ENCODE measurements at places on chromosomes 5 and 9.

DNA sequence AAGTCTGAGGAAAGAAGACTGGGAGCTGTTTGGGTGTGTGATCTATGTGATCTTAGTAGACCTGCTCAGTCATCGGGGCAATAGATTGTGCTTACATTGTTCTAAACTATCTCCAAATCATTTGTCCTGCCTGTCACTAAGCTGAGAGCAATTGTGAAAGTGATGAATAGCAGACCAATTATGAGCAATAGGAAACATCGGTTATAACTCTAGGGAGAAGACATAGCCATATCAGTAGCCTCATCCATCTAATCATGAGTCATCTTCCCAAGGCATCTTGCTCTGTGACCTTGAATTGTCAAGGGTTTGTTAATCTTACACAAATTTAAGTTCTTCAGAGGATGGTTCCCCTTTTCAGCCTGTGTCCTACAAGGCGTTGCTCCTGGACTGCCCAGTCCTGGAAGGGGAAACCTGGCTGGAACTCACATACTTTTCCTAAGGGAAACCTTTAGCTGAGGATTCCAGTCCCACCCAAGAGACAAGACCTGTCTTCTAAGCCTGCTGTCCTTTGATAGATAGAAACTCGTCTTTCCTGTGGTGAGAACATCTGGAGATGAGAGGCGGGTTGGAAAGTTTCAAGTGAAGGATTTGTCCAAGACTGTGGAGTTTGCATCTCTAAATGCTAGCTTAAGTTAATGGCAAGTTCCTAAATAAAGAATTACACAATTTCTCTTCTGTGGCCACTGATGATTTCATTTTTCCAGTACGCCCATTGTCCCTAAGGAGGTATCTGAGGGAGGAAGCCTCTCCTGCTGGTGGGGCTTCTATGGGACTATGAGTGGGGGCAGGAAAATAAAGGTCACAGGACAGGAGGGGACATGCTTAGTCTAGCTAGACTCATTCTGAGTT lies 53.9 kb upstream of the TRIM32 start:
- DNase-seq = no peak

DNA sequence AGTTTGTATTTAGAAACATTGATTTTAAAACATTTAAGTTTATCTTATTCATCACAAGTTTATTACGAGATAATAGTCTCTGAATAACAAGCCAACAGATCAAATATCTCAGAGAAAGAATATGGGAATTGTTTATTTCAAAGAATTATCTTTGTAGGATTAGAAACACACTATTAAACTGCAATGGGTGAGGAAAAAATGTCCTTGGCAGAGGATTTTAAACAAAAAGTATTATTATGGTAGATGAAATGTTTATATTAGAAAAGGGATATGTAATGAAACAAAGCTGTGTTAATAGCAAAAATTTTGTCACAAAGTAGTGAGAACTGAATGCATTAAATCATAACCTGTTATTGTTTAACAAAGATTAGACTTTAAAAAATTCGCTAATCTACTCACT lies 1382.9 kb upstream of the DMAC1 start:
- no peak for DNase-seq

DNA sequence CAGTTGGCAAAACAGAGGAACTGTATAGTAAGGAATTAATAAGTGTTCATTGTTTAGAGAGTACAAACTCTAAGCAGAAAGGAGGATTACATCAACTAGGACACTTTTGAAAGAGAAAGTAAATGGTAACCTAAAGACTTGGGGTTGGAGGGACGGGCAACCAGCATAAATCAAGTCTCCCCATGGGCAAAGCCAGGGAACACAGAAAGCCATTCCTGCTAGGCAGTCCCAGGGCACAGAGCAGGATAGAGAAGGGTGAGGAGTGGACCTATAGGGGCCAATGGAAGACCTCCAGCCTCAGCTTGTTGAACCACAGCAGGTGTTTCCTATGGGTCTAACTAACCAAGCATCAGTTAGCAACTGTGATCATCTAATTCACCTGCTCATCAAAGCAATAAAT lies 9.2 kb upstream of the ERAP1 start:
- no peak for DNase-seq

GRCh38 chr5:103422756-103423155 lies 139.8 kb downstream of the NUDT12 start:
- no peak for DNase-seq

- peak; percentile 4 for DNase-seq
Measured at GRCh38 chr5:168706655-168707069, 127.5 kb upstream of the PANK3 start.

DNA sequence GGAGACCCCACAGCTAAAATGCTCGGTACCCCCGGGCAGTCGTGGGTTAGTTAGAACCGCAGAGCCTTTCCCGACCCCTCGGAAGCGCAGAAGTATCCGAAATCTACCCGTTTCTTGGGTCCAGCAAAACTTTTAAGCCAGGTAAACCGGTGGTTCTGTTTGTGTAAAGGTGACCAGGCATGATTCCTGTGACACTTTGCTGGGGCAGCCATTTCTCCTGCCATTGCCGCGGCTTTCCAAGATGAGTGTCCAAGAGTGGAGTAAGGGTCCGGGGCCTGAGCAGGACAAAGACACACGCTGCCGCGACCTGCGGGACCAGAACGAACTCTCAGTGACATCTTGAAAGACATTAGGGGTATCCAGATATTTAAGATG lies 655 bp downstream of the MARVELD2 start:
- DNase-seq = no peak

- no peak for DNase-seq
Measured at GRCh38 chr9:72627956-72628540, 106.6 kb downstream of the TMC1 start.

- DNase-seq = no peak
Measured at GRCh38 chr9:7671847-7672246, 127.7 kb downstream of the DMAC1 start.

DNA sequence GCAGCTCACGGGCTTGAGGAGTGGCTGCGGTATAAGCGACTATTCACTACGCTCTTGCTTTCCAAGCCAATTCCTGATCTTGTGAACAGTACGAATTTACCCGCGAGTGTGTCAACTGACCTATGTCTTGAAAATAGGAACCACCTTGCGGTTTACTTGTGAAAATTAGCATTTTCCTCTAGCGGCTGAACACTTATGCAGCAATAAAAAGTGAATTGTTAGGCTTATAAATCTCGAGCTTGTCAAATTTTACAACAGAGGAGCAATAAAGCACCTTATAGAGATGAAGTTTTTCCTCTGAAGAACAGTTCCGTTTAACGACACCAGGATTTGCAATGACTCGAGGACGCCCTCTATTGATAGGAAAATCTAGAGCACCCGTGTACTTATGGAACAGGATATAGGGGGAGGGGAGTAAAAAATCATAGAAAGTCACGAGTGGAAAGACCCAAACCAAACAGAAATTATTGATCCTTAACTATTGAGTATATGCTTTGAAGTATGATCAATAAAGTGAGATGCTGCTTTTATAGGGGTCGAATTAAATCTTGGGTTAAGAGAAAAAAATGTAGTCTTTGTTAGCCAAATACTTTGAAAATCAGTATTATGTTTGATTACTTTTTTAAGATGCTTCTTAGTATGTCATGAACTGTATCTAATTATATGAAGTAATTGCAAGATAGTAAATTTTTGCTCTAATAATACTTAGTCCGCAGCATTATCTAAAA lies 1.9 kb upstream of the RGMB start:
- DNase-seq = peak; percentile 88

Data from NCI-H1436 (cell line).